ENCODE measurements at places on chromosomes 7 and 10. TPM values are rescaled to one million over a fixed set of nuclear protein-coding genes. Genes with fewer than 3 reads are reported as not detected.

DNA sequence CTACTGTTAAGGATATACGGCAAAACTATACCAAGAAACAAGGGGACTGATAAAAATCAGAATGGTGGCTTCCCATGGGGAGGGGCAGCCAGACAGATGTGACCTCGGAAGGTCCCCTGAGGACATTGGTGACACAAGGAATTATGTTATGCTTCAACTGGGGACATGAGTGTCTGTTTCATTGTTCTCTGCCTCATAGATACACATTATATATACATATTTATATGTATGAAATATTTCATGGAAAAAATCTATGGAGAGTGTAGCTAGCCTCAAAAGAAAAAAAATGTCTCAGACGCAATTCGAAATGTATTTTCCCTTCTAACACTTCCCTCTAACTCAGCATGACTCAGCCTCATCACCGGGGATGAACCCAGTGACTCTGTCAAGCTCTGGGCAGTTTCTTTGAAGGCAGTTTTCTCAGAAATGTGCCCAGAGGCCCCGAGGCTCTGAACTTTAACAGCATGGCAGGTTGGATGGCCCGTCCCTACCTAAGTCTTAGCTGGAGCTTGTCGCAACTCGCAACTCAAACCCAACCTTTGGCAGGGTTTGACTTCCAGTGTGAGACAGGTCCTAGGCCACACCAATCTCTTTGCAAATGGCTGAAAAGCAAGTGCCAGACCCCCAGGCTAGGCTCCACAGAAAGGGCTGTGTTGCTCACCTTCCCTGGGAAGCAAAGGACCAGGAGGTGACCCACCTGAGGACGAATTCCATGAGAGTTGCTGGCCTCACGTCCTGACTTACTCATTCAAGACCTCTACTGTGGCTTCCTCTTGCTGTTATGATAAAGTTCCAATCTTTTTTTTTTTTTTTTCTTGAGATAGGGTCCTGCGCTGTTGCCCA is 86.9 kb downstream of the CARD11 start:
- no peak for DNase-seq

DNA sequence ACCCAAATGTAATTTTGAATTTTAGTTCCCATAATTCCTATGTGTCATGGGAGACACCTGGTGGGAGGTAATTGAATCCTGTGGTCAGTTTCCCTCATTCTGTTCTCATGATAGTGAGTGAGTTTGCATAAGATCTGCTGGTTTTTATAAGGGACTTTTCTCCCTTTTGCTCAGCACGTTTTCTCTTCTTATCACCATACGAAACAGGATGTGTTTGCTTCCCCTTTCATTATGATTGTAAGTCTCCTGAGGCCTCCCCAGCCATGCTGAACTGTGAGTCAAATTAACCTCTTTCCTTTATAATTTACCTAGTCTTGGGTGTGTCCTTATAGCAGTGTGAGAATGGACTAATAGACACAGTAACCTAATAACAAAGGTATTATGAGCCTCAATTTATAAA is 36.1 kb upstream of the ZNF736 start:
- no peak for DNase-seq

DNA sequence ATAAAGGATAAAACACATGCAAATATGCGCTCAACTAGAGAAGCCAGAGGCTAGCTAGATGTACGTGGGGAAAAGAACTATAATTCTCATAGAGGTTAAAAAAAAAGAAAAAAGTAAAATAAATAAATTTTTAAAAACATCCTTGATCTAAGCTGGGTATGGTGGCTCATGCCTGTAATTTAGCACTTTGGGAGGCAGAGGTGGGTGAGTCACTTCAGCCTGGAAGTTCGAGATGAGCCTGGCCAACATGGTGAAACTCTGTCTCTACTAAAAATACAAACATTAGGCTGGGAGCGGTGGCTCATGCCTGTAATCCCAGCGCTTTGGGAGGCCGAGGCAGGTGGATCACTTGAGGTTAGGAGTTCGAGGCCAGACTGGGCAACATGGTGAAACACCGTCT is 18.6 kb upstream of the HSPA12A start:
- DNase-seq: no peak

Gene SAP25
- total RNA-seq: 13.8 TPM

Gene PLEKHS1
- total RNA-seq: 0.07 TPM

Gene AFAP1L2
- total RNA-seq: 1.3 TPM

DNA sequence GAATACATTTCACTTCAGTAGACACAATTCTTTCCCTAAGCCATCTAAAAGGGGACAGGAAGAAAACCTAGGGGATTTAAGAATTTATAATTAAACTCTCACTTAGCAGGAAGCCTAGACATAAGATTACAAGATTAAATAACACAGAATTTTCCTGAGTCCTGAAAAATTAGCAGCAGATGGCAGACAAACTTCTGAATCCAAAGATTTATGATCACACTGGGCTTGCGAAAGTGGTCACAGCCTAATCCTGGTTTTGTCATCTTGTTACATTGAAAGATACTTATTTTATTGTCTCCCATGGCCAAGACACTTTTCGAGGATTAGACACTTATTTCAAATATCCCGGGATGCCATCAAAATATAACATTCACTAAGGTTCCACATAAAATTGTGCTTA is 2.9 kb downstream of the ERLIN1 start:
- no peak for DNase-seq

GRCh38 chr10:69885379-69886013 is 83.8 kb downstream of the COL13A1 start:
- DNase-seq: no peak

DNA sequence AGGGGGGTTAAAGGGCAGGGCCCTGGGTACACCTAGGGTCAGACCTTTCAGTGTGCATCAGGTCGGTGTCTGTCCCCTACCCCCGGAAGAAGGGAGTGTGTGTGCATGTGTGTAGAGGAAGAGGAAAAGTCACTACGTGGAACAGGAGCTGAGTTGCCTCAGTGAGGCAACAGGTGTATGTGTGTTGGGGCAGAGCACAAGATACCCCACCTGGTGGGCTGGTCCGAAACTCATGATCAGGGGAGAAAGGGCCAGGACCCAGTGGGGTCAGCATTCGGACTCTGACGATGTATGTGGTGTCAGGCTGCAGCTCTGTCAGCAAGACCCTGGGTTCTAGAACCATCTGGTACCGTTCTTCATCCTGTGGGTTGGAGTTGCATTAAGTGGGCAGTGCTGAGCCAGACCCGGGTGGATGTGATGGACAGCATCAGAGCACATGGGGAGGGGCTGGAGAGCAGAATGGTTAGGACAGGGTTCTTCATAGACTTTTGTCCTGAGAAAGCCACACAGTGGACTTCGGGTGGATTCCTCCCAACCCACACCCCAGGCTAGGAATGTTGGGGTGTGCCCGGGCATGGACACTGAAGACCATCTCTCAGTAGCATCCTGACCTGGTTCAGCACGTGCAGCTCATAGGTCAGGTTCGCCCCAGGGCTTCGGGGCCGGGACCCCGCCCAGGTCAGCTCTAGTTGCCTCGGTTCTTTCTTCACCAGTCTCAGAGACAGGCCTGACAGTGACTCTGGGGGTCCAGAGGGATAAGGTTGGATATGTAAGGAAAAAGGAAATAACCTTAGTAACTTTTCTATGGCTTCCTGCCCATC is 10.7 kb downstream of the EPHA1 start:
- DNase-seq: no peak

DNA sequence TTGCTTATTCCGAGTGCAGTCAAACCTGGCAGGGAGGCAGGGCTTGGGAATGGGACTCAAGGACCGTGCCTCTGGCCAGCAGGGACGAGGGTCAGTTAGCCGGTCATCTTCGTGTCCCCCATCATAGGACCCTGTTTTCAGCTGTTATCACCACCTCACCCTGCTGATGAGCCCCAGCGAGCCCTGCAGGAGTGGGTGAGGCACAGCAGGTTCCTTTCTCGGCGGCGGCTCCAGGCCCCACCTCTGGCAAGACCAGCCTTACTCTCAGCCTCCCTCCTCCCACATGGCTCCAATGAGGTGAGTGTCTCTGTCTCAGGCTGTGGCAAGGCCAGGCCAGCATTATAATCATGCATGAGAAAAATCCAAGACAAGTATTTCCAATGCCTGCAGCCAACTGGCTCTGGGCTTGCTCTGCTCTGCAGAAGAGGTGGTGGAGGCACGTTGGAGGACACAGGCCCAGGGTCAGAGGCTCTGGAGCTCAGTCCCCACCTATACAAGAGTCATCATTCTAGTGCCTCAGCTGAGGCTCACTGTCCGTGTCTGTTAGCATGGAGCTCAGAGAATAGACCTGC is 15.7 kb downstream of the PKD1L1 start:
- no peak for DNase-seq

DNA sequence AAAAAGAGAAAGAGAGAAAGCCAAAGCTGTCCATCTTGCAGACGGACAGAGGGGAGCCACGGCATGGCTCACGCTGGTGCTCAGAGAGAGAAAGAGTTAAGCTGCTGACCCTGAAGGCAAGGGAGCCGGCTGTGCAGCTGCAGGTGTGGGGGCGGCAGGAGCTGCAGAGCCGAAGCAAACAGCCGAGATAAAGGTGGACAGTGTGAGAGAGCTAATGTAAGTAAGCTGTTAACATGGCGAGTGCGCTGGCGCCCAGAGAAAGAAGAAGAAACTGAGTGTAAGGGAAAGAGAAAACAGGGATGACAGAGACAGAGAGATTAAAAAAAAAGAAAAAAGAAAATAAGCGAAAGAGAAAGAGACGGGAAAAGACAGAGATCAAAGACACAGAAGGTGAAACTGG is 18.2 kb downstream of the COL17A1 start:
- no peak for DNase-seq

DNA sequence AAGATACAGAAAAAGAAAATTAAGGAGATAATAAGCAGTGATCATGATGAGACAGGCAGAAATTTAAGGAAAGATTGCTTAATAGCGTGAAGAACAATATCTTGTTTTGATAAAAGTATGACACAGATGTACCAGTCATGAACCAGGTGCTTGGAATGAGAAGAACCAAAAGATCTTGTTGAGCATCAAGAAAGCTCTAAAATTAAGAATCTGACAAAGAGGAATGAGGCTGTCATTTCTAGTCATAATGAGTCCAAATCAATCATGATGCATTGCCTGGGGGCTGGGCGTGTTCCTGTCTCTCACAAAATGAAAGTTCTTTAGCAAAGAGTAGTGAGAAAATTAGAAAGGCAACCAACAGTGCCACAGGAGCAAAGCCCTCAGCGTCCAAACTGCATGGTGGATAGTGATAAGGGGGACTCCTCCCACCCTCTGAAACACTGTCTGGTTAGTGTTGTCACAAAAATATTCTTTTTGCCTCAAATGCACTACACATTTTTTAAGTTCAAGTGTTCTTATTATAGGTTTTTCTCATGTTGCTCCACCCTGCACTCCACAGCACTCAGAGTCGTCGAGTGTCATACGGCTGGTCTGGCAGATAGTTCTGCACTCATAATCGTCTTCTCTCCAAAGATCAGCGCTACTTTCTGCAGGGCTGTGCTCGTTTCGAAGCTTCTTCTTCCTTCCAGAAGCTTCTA is 439.6 kb downstream of the TNS3 start:
- no peak for DNase-seq

- DNase-seq: no peak
Observed at GRCh38 chr7:7798510-7798909, 80.1 kb upstream of the RPA3 start.

- no peak for DNase-seq
Observed at GRCh38 chr7:55623617-55624016, 51.3 kb upstream of the VOPP1 start.

- no peak for DNase-seq
Observed at GRCh38 chr7:106611911-106612310, 49.0 kb downstream of the CCDC71L start.

- DNase-seq: no peak
Observed at GRCh38 chr7:147607157-147607800, 983.3 kb upstream of the C7orf33 start.

DNA sequence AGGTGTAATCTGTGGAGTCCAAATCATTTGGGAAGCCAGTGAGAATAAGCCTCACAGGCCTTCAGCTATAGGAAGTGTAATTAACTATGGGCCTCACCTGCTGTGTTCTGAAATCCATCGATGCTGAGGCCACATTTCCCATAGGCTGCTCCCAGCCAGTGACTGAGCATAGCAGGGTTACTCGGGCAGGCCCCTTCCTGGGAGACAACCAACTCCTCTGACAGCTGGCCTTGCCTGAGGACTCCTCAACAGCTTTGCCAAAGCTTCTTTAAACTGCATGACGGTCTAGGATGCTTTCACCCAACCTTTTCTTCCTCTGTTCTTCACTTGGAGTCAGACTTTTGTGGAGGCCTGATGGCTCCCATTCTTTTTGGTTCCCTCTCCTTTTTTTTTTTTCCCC is 63.8 kb upstream of the SMNDC1 start:
- no peak for DNase-seq

- no peak for DNase-seq
Observed at GRCh38 chr10:73865107-73865458, 9.3 kb downstream of the CAMK2G start.

DNA sequence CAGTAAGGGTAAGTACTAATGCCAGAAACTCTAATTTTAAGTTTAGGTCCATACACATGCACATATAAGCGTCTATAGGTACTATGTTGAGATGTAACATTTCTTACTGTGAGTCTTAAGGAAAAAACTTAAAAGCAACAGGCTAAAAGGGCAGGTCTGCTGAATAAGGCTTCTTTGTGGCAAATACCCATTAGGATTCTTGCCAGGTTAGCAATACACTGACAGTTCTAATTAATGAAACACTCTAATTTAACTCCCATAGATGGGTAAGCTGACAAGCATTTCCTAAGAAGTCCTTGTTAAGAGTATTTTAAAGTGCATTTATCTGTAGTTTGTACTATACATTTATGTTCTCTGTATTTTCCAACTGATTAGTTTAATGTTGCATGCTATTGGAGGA is 14.0 kb downstream of the SCRN1 start:
- no peak for DNase-seq

DNA sequence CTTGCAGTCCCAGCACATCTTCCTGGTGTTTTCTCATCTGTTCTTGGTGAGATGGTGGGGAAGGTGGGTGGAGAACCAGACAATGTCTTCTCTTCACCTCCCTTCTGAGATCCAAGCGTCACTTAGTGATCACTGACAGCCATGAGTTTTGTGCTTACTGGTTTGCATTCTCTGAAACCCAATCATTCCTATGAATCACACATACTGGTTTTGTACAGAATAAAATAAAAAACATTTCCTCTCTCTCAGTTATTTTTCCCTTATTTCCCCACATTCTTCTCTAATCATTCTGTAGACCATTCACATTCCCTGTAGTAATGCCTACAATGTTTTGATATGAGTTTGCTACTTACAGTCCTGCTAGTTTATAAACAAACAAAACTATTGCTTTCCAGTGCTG is 143.8 kb upstream of the SLC13A1 start:
- DNase-seq: no peak

Gene TMEM209
- total RNA-seq: 30.0 TPM

Gene AIFM2
- 10.8 TPM for total RNA-seq

Gene NOS3
- 0.22 TPM for total RNA-seq

Gene GPR26
- total RNA-seq: not detected

Gene VENTX
- 0.13 TPM for total RNA-seq

Gene KDM7A
- 15.5 TPM for total RNA-seq

Gene SPRN
- total RNA-seq: not detected

GRCh38 chr10:129705676-129706075 is 238.6 kb downstream of the MGMT start:
- DNase-seq: no peak

- no peak for DNase-seq
Observed at GRCh38 chr7:66170309-66171231, 34.6 kb upstream of the TPST1 start.

- no peak for DNase-seq
Observed at GRCh38 chr10:118926903-118927302, 102.6 kb upstream of the NANOS1 start.

- peak; percentile 71 for DNase-seq
Observed at GRCh38 chr7:1176891-1177373, 16.9 kb upstream of the ZFAND2A start.

- DNase-seq: no peak
Observed at GRCh38 chr10:47113907-47114500, 186.0 kb upstream of the GDF10 start.
